ENCODE measurements at places on chromosomes 2 and 18.

GRCh38 chr2:3585261-3586109 lies 9.4 kb upstream of the COLEC11 start:
- no peak for DNase-seq

DNA sequence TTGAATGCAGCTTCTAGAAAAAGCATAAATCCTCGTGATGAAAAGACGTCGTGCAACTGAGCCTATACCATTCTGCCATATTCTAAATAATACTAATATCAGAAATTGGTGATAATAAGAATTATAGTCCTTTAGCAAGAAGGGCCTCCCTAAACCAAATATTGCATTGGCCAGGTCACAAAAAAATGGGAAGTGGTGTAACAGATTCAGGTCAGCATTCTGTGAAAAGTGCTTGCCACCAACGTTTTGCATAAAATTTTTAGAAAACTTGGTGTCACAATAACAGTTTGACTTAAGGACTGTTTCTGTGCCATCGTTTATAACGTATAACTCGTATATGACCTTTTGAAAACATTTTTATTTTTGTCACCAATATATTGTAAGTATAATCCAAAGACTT lies 603.6 kb downstream of the CPS1 start:
- no peak for DNase-seq

DNA sequence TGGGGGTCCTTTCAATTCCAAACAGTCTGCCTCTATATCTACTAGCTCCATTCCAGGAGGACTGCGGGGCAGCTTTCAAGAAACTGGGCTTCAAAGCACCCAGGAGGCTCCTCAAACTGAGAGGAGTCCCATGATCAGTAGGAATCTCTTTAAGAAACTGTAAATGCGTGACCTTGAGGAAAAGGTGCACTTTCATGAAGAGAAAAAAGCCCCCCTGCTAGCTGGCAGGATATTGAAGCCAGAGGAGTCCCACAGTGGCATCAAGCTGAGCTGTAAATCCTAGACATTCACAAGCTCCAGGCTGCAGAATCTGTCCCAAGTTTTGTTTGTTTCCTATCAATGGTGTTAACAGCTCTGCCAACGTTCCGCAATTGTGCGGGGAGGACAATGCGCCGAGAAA lies 790.1 kb downstream of the SLC4A3 start:
- no peak for DNase-seq

- DNase-seq: no peak
Observed at GRCh38 chr18:26196605-26197004, 29.6 kb upstream of the TAF4B start.

DNA sequence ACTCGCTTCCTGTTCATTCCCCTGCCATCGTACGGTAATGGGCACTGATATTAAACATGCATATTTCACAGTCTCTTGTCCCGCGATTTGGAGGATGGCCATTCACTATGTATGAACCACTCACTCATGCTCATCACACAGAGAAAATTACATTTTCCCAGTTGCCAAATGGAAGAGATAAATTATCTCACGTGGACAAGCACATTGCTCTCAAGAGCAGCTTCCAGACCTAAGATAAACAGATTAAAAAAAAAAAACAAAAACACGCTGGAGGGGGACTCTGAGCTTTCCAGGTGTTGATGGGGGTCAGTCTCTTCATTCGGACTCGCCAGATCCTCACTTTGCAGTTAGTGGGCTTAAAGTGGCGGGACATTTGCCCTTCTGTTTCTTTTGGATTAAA lies 1.7 kb upstream of the MAPK4 start:
- no peak for DNase-seq

- DNase-seq: no peak
Observed at GRCh38 chr2:62398356-62398755, 107.6 kb downstream of the TMEM17 start.

- DNase-seq: no peak
Observed at GRCh38 chr2:199443589-199444130, 14.1 kb downstream of the SATB2 start.

DNA sequence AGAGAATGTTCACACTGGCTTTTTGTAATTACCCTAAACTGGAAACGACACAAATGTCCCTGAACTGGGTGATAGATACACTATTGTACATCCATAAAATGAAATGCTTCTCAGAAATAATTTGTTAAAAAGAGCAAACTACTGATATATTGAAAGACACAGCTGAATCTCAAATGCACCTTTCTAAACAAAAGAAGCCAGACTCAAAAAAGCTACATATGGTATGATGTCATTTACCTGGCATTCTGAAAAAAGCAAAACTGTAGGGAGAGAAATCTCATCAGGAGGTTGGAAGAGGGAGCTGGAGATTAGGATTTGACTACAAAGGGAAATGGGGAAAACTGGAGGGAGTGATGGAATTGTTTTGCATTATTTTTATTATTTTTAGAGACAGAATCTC lies 12.0 kb downstream of the SLC38A11 start:
- DNase-seq: no peak

GRCh38 chr2:212727751-212728150 lies 189.1 kb upstream of the ERBB4 start:
- DNase-seq: no peak

DNA sequence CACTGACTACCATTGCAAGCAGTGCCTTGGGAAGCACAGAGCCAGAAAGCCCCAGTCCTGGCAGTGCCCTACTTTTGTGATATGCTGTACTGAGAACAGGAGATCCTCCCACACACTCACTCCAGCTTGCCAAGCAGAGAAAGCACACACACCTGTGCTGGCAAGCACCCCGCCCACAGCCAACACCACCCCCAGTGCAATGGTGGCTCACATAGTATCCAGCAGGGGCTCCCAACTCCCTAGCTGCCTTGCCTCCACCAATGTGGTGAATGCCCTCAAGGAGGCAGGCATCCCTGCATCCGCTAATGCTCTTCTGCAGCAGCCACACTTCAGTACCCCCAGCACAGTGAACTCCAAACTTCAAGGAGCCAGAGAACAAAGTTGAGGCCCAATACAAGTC lies 1655.8 kb downstream of the SUCLG1 start:
- no peak for DNase-seq

- DNase-seq: no peak
Observed at GRCh38 chr18:3526421-3527354, 76.7 kb downstream of the TGIF1 start.

DNA sequence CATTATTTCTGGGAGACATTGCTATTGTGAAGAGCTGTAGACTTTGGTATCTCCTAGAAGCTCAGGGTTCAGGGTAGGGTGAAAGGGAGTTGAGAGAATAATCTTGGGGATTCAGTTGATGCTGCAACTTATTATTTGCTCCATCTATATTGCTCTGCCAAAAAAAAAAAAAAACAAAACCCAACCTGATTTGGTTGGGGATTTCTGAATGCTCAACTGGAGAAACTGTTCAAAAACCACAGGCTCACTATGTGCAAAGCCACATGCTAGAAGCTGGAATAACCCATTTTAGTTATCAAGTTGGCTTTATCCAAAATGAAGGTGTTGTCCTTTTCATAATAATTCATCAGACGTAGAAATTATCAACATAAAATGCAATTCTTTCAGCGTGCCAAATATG lies 309.1 kb downstream of the TGIF1 start:
- no peak for DNase-seq

GRCh38 chr18:74571895-74572680 lies 25.6 kb upstream of the ZNF407 start:
- no peak for DNase-seq

GRCh38 chr18:12751503-12751884 lies 48.7 kb downstream of the PSMG2 start:
- no peak for DNase-seq

- DNase-seq: no peak
Observed at GRCh38 chr2:100548771-100549170, 14.0 kb upstream of the PDCL3 start.

- DNase-seq: no peak
Observed at GRCh38 chr18:2617401-2617998, 38.0 kb upstream of the SMCHD1 start.

DNA sequence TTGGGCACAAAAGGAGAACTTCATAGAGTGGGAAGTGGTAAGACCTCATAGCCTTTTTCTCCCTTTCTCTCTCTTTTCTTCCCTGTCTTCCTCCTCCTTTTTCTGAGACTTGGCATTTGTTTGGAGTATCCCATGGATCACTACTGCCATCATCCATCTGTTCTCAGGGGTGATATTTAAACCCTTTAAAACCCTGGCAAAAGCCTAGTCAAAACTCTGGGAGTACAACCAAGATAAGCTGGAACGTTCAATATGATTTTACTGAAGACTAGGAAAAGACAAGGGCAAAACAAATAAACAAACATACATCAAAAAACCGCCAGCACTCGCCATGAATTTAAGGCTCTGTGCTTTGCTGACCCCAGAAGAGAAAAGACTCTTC lies 253.4 kb downstream of the CLIP4 start:
- no peak for DNase-seq
